ENCODE measurements at places on chromosomes 3 and 15. TPM values are rescaled to one million over a fixed set of nuclear protein-coding genes. Genes with fewer than 3 reads are reported as not detected.

Gene FAM131A
- 17.2 TPM for total RNA-seq

Gene TP63
- total RNA-seq, result under 0.01 TPM

Gene TEX55
- total RNA-seq, result not detected

Gene MAGI1
- 5.5 TPM for total RNA-seq

Gene TBC1D21
- not detected for total RNA-seq

Gene SPATA12
- total RNA-seq, result not detected

Gene SLC2A2
- total RNA-seq, result not detected

Gene RBPMS2
- total RNA-seq, result under 0.01 TPM

Gene ALDH1A3
- total RNA-seq, result 118 TPM

Gene PPARG
- total RNA-seq, result 84.1 TPM

Gene SEMA7A
- 10.3 TPM for total RNA-seq

Gene CYP11A1
- 1.8 TPM for total RNA-seq

Gene DZIP1L
- 27.2 TPM for total RNA-seq

Gene EFHB
- 1.4 TPM for total RNA-seq

Gene RFTN1
- 55.5 TPM for total RNA-seq

Gene PGBD4
- total RNA-seq, result 1.8 TPM

Gene FAM240A
- not detected for total RNA-seq

Gene GATM
- 0.98 TPM for total RNA-seq

Gene CTXN2
- not detected for total RNA-seq

Gene RASSF1
- total RNA-seq, result 23.9 TPM

Gene SPRED1
- 68.0 TPM for total RNA-seq

Gene CLDN18
- total RNA-seq, result not detected

Gene FBLN2
- 43.0 TPM for total RNA-seq

Gene ZCWPW2
- not detected for total RNA-seq

Gene ISLR
- 18.7 TPM for total RNA-seq

Gene UPK1B
- total RNA-seq, result not detected

Gene UROC1
- total RNA-seq, result not detected

Gene ITIH1
- total RNA-seq, result not detected

Gene GOLGA8J
- total RNA-seq, result not detected

Gene SLC9C1
- total RNA-seq, result under 0.01 TPM

Gene ZNF660
- total RNA-seq, result 1.8 TPM

Gene PLIN1
- not detected for total RNA-seq

Gene TMEM108
- total RNA-seq, result not detected

Gene AADAC
- total RNA-seq, result not detected

Gene LCTL
- not detected for total RNA-seq

Gene VIPR1
- not detected for total RNA-seq

Gene CLEC3B
- 33.4 TPM for total RNA-seq

Gene TJP1
- 67.6 TPM for total RNA-seq

Gene MNS1
- total RNA-seq, result 3.5 TPM

Gene STAC
- total RNA-seq, result 0.37 TPM

Gene NR1I2
- total RNA-seq, result not detected

Gene NUSAP1
- 60.6 TPM for total RNA-seq

All from subcutaneous preadipocyte (primary cell).